ENCODE measurements at places on chromosomes 11 and 22.

GRCh38 chr22:38870791-38871359 is 1.1 kb downstream of the CBX6 start:
- no peak for DNase-seq

DNA sequence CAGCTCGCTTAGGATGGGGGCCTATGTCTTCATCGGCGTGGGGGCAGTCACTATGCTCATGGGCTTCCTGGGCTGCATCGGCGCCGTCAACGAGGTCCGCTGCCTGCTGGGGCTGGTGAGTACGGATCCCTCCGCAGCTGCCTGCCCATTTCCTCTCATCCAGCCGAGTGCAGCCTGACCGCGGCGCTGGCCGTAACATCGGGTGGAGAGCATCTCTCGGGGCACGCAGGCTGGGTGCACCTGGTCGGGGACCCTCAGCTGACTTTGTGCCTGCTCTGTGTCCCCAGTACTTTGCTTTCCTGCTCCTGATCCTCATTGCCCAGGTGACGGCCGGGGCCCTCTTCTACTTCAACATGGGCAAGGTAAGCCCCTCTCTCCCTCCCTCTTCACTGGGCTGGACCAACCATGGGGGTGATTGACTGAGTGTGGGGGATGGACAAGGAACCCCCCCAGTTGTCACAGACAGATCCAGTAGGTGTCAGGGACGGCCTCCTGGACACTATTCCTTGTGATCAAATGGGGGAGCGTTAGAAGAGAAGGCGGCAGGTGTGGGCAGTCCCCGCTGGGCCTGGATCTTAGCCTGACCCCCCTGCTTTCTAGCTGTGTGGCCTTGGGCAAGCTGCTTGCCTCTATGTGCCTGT is 39.7 kb downstream of the CD82 start:
- DNase-seq, result no peak

DNA sequence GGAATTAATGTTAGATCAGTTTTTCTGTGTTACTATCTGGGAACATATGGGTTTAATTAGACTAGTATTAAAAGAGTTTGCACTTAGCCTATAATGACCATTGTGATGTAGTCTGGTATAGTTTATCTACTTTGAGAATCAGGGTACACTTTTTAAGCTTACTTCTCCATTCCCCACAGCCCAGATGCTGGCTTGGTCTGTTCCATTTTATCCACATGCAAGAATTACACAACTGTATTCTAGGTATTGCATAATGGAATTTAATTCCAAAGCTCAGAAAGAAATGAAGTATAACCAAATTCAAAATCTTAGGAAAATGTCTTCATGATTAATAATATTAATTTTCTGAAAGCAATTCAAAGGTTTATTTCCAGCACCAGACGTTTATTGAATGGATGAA is 122.2 kb upstream of the PDGFD start:
- no peak for DNase-seq

DNA sequence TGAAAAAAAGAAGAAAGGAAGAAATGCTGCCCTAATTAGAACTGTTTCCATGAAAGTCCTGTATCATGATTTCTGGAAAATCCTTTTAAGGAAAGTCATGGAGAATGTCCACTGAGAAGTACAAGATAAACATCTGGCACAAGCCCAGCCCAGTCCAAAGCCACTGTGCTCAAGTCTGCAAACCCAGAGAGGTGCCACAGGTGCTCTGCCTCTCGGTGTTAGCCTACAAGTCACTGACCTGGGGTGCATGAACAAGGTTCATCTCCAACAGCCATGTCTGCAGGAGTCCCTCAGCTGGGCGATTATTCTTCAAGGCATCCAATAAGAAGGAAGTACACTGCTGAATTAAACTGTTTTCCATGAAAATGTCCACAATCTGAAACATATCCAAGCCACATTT is 51.1 kb upstream of the SLC25A1 start:
- no peak for DNase-seq

GRCh38 chr11:2091112-2091746 is 48.0 kb downstream of the IGF2 start:
- no peak for DNase-seq
